ENCODE measurements at places on chromosomes 5 and 9.

DNA sequence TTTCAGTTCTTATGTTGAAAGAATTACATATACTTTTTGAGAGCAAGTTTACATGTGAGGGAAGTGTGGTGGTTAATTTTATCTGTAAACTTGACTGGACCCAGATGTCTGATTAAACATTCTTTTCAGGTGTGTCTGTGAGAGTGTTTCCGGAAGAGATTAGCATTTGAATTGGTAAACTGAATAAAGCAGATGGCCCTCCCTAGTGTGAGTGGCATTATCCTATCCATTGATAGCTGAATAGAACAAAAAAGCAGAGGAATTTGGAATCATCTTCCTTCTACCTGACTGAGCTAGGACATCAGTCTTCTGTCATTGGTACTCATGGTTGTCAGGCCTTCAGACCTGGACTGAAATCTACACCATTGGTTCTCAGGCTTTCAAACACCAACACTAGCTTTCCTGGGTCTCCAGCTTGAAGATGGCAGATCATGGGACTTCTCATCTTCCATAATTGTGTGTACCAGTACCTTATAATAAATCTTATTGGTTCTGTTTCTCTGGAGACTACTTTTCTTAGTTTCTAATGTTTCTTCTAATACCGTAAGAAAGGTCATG is 36.6 kb downstream of the NREP start:
- DNase-seq: no peak

- no peak for DNase-seq
Measured at GRCh38 chr9:83144492-83144891, 81.5 kb upstream of the RASEF start.

- DNase-seq: peak; percentile 35
Measured at GRCh38 chr5:19978476-19978875, 9.5 kb downstream of the CDH18 start.

DNA sequence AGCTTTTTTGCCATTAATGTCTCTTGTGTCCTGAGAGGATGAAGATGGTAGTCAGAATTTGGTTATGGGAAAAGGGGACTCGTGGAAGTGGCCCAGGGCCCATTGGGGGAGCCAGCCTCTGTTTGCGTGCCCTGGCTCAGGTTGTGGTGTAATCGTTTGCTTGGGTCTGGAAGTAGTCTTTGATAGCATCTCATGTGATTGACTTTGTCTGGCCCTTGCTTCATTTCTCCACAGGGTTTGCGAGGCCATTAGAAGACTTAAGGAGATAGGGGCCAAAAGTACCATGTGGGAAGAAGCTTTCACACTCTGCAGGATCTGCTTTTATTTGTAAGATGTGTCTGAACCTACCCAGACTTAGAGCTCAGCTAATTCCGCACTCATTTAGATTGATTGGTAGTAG is 114.5 kb downstream of the FGF1 start:
- DNase-seq: no peak

DNA sequence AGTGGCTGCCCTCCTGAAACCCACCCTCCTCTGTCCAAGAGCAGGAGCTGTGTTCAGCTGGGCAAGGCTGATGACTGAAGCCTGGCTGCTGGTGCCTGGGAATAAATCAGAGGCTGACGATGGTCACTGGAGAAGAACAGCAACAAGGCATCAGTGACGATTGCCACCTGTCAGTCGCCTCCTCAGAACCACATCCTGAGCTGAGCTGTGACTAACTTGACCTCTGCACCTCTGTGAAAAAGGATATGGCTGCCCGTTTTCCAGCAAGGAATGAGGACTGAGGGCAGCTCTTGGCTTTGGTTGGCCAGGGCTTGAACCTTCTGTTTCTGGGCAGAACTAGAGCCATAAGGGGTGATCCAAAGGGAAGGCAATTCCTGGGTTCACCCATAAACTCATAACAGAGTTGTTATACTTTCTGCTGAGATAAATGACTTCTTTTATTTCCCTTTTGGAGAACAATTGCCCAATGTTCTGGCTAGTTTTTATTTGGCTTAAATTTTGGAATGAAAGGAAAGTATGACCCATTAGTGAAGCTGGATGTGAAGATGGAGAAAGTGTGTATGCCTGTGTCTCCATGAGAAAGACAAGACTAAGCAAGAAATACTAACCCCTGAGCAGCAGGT is 40.1 kb downstream of the TRIP13 start:
- DNase-seq: no peak

DNA sequence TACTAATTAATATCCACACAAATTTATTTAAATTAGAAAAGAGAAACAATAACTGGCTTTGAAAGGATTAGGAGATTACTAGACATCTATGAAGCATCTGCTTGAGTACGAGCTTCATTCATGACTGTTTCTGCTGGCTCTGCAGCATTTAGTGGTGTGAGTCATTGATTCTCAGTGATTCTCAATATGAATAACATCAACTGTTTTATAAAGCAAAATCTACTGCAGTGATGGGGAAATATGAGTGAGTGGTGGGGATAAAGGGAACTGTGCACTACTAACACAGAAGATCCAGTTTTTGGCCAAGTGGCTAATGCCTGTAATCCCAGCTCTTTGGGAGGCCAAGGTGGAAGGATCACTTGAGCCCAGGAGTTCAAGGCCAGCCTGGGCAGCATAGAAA is 8.4 kb downstream of the FNBP1 start:
- no peak for DNase-seq

- DNase-seq: no peak
Measured at GRCh38 chr5:123439709-123440108, 16.5 kb upstream of the CEP120 start.

DNA sequence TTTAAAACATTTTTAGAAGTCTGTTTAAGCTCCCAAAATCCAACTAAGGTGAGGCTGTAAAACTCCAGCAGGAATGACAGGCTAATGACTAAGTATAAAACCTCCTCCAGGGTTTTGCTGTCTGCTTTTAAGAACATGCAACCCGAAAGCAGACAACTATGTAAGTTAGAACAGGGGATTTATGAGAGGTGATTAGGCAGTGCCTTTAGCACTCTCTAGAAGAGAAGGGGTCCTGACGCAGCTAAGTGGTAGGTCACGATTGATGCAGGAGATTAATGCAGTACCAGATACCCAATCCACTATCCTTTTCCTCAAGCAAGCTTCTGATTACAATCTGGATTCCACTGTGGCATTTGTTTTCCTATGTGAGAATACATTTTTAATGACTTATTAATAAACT is 25.9 kb downstream of the HOMER1 start:
- no peak for DNase-seq

DNA sequence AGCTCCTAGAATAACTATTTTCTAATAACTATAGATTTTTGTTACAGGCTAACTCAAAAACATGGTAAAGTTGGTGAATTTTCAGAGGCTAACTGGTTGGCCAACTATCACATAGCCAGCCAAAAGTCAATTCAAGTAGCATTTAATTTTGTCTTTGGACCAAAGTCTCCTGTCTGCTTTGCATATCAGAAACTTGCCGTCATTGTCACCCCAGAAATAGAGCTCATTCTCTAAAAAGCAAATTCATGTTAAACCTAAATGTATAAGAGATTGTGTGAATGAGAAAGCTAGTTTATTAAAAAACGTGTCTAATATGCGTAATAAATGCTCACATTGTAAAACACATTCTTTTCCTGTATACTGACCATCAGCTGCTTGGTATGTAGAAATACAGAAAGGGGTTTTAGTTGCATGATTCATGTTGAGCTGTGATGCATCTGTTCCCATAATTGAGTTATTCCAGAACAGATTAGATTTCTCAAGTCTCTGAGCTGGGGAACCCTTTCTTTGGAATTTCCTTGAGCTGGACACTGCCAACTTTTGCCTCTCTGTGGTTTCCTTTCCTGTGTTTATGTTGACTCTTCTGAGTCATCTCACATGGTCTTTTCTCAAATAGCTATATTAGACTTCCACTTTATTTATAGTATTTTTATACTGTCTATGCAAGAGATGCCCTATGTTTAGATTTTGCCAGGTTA is 7.3 kb downstream of the SRFBP1 start:
- DNase-seq: no peak

- DNase-seq: no peak
Measured at GRCh38 chr9:21121079-21121478, 20.6 kb downstream of the IFNW1 start.

DNA sequence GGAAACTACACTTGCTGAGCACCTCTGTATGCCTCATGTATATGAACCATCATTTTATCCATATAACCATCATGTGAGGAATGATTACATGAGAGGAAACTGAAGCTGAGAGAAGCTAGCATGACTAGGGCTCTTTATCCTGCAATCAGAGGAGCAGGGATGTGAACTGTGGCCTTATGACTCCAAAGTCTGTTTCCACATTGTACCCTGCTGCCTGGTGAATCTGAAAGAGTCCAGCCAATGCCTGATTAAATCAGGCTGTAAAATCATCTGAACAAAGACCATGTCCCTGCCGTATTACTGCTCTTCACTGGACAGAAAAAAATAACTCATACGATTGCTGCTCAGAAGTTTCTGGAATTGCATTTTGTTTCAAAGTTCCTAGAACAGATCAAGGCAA is 67.0 kb downstream of the LPAR1 start:
- DNase-seq: no peak

GRCh38 chr9:2032234-2032633 is 17.1 kb downstream of the SMARCA2 start:
- no peak for DNase-seq
